ENCODE measurements at places on chromosomes 4 and X.

DNA sequence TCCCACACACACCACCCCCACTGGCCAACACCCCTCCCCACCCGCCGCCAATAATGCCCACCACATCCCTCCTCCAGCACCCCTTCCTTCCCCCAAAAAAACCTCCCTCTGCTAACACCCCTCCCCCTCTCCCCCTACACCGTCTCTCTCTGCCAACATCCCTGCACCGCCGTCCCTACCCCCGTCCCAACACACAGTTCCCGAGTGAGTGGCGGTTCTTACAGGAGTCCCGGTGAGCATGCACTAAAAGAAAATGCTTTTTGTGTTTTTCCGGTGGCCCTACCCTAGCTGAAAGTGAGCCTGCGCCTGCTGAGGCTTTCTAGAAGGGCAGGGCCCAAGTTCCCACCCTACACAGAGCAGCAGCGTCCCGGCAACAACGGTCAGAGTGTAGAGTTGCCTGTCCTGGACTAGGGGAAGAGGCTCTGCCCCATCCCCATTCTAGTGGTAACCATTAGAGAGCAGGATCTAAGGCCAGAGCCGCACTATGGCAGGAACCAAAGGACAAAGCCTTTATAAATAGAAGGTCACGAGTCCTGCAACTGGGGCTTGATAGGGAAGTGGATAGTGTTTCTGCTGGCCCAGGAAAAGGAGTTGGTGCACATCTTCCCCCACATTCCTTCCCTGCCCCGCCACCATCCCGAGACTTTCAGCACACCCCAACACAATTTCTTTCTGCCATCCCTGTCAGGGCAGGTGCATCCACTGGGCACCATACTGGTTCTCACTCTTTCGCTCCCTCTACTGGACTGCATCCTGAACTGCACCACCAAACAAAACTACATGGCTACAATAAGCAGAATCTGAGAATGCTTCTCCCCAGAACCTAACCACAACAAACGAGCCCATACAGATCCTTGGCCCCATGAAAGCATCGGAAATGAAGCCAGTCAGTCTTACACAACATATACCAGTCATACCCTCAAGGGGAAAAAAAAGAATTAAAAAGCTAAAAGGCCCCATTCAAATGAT lies 78.1 kb upstream of the PAGE3 start:
- DNase-seq: peak; percentile 32

GRCh38 chr4:76238236-76238635 lies 13.3 kb upstream of the FAM47E start:
- DNase-seq: no peak

DNA sequence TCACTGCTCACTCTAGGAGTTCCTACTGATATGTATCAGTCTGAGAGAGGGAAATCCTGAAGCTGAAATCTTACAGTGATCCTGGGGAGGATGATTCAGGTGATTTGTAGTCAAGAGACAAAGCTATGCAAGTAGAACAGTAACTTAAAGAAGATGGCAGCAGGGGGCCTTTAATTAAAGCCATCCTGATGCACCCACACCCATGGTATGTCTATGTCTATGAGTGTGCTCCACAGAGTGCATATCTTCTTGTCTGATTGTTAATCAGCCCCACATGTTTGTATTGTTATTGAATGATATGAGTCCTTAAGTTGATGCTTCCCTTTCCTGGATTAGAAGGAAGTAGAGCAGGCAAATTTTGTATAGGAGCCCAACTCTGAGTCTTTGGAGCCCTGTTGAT lies 78.8 kb downstream of the NHS start:
- no peak for DNase-seq

- peak; percentile 52 for DNase-seq
These were observed at the start of gene DCHS2 for GRCh38 chr4:154491341-154492271. Gene DCHS2, minus strand, starts transcription at chr4:154491799. Its CDS starts 444 bp downstream, at chr4:154491355.

DNA sequence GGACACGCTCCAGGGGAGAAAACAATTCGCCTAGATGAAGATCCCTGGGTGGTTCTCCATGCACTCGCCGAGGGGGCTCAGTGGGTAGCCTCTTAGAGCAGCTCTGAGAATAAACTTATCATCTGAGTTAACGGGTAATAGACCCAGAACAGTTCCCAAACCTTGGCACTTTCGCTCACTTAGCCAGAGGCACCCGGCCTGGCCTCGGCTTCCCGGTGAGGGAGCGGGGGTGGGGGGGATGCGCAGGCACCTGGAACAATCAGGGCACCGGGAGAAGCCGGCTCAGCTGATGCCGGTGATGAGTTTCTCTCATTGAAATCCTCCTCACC lies 405 bp upstream of the ZAR1 start:
- no peak for DNase-seq

DNA sequence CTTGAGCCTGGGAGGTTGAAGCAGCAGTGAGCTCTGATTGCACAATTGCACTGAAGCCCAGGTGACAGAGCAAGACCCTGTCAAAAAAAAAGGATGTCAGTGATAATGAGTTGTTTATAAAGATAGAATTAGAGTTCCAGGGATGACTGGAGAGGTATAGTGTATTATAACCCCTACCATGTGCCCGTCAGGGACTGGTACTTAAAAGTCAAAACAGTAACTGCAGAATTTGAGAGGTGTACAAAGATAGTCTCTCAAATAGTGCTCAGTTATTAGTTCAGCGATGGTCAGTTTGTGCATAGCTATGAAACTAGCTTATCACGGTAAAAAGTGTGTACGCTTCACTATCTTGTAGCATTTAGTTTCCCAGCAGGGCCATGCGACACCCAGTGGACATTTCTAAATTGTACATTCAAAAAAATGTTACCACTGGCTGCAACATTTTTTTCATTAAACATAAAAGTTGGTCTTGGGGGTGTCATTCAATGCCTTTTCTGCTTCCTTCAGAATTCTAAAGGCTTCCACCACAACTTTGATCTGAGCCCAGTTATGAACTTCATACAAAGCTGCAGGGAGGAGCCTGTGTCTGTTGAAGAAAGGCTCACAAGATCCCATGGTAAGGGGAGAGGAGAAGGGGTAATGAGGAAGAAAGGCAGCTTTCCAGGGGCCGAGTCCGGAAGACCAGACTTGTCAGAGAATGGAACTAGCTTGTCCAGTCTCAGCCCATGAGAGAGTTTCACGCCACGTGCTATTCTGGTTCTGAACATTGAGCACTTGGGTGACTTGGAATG lies 9.2 kb upstream of the GYG2 start:
- DNase-seq: peak; percentile 50

- no peak for DNase-seq
These were observed 9.2 kb upstream of the RNF150 start for GRCh38 chr4:141142423-141142822.

DNA sequence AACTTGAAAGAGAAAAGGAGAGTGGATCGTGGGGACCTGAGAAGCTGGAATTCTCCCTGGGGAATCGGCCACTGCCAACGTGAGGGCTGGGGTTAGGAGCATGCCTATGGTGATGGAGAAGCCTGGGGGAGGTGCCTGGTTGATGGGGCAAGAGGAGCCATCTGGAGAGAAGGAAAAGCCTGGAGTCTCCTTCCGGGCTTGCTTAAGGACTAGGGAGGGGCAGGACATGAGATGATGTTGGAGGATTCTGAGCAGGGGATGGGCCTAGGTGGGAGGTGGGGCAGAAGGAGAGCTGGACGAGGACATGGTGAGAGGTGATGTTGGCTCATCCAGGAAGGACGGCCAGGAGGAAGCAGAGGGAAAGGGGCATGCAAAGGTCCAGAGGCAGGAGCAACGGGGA lies 35.0 kb upstream of the GYG2 start:
- DNase-seq: no peak

Data from AG20443 (cell line).